ENCODE measurements at places on chromosomes 16 and 17.

GRCh38 chr17:37123941-37124820 is 175.4 kb downstream of the AATF start:
- no peak for DNase-seq

DNA sequence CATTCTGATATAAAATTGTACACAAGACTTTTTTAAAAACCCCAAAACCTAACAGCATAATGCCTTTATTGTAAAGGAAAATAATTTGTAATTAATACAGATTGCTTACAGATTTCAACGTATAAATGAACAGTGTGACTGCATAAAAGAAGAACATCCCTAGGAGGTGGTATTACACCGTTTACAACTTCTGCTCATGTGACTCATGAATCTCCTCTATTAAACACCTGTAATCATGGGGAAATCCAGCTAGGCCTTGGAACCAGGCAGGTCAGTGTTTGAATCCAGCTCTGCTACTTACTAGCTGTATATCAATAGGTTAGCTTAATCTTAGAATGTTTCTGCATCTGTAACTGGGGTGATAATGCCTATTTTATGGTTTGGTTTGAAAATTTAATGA is 15.2 kb downstream of the RABEP1 start:
- DNase-seq: no peak

GRCh38 chr17:43717913-43718312 is 40.7 kb downstream of the SOST start:
- no peak for DNase-seq

- no peak for DNase-seq
Observed at GRCh38 chr17:37050920-37051319, 102.2 kb downstream of the AATF start.

DNA sequence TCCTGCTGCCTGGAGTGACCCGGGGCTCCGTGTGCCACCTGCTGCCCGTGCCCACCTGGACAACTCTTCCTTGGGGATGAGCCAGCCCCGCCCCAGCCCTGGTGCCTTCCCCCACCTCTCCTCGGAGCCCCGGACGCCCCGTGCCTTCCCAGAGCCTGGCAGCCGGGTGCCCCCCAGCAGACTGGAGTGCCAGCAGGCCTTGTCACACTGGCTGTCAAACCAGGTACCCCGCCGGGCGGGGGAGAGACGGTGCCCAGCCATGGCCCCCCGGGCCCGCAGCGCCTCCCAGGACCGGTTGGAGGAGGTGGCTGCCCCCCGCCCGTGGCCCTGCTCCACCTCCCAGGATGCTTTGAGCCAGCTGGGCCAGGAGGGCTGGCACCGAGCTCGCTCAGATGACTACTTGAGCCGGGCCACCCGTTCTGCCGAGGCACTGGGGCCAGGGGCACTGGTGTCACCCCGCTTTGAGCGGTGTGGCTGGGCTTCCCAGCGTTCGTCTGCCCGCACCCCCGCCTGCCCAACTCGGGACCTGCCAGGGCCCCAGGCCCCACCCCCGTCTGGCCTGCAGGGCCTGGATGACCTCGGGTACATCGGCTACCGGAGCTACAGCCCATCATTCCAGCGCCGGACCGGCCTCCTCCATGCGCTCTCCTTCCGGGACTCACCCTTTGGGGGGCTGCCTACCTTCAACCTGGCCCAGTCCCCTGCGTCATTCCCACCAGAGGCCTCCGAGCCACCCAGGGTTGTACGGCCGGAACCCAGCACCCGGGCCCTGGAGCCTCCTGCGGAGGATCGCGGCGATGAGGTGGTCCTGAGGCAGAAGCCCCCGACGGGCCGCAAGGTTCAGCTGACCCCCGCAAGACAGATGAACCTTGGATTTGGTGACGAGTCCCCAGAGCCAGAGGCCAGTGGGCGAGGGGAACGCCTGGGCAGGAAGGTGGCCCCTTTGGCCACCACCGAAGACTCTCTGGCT is 38.4 kb downstream of the ARHGAP23 start:
- DNase-seq: no peak

- DNase-seq: peak; percentile 63
Observed at GRCh38 chr16:25126820-25127232, 15.3 kb downstream of the LCMT1 start.

All from HTR-8/SVneo (cell line).